Activated naive CD8-positive, alpha-beta T cell treated with anti-CD3 and anti-CD28 coated beads, Interleukin-2, amount 10 ng/mL, durations not matched to agents 7 days and 5 days (primary cell): ENCODE measurements at places on chromosomes 12 and 14.

DNA sequence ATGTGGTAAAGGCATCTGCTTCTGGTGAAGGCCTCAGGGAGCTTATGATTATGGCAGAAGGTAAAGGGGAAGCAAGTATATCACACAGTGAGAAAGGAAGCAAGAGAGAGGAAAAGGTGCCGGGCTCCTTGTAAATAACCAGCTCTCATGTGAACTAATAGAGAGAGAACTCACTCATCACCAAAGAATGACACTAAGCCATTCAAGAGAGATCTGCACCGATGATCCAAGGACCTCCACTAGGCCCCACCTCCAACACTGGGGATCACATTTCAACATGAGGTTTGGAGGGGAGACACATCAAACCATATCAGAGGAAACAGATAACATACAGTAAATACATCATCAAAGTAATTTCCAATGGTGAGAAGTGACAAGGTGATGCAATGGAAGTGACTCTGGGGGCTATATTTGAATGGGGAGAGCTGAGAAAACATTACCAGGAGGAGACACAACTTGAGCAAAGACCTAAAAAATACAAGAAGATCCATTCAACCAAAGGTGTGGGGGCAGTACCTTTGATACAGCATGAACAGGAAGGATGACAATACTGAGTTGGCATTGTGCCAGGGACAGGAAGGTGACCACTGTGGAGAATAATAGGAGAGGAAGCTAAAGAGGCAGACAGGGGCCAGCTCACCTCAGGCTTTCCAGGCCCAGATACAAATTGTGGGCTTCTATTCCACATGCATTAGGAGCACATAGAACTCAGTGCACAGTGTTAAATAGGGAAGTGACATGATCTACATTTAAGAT, 134.4 kb upstream of the GRIP1 start:
- DNase-seq: no peak

GRCh38 chr12:127767656-127768055, 499.3 kb upstream of the TMEM132C start:
- DNase-seq: no peak

GRCh38 chr12:2984249-2984648, 25.1 kb downstream of the TEAD4 start:
- DNase-seq: no peak

DNA sequence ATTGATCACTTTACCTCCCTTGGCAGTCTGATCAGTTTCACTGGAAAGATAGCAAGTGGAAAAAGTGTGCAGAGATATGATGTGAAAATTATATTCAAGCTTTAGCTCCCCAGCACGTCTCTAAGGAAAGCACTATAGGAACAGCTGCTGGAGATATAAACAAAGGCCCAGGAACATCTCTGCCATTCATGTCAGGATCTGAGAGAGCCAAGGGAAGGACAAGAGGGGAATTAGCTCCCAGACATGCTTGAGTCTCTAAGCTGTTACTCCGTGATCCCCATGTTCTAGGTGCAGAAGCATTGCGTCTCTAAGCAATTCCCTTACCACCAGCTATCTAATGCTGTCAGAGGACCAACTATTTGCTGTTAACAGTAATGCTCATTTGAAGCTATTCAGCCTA, 700.2 kb downstream of the DIO2 start:
- DNase-seq: no peak

DNA sequence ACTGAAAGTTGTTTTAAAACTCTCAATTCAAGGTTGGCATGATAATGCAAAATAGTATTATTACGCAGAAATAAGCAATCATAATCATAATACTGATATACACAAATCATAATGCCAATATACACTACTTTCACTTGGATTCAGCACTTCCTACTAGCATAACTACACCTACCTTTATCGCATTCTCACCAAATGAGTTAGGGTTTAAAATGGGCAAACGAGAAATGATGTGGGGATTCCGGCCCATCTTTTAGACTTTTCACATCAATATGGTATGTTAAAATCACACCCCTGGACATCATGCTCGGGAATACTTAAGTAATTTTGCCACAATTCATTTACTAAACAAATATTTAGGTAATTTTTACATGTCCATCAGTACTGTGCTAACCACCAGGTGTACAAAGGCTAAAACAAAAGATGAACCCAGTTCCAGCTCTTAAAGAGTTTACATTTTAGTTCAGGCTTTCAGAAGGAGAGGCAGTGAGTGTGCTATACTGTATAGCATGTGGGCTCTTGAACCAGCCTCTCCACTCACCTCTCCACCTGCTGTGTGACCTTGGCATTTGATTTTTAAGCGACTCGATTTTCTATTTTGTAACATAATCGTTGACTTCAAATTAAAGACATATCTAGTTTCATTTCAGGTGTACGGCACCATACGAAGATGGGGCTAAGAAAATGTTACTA, 1.1 kb upstream of the USP15 start:
- no peak for DNase-seq
